ENCODE measurements at places on chromosomes 4 and X. TPM values are rescaled to one million over a fixed set of nuclear protein-coding genes. Genes with fewer than 3 reads are reported as not detected.

DNA sequence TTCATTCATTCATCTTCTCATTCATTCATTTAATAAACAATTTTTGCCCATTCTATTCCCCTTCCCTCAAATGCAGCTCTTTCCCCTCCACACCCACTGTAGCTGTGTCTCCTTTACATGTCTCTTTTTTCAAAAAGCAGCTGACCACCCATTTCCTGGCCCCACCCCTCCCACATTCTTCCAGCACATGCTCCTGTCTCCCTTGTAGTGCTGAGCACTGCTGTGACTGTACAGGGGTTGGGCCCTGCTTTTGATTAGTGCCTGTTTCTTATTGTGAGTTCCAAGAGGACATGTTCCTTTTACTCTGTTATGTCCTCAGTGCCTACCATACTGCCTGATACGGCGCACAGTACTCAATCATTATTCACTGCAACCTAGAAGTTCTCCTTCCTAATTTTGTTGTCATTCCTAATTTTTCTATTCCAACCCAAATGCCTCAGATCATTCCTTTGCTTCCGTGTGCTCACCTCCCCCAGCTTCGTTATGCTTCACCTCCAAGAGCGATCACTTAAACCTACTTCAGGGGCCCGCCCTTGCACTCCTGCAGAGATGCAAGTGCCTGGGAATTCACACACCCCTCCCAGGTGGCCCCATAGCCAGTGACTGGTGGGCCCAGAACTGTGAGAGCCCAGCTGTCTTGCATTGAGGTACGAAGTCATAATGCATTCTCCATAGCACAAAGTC is 152.2 kb downstream of the STK32B start:
- DNase-seq: no peak

- DNase-seq: no peak
These were observed 336.1 kb downstream of the GALNTL6 start for GRCh38 chr4:172149329-172149728.

GRCh38 chr4:104976262-104976661 is 170.4 kb upstream of the TET2 start:
- DNase-seq: no peak

DNA sequence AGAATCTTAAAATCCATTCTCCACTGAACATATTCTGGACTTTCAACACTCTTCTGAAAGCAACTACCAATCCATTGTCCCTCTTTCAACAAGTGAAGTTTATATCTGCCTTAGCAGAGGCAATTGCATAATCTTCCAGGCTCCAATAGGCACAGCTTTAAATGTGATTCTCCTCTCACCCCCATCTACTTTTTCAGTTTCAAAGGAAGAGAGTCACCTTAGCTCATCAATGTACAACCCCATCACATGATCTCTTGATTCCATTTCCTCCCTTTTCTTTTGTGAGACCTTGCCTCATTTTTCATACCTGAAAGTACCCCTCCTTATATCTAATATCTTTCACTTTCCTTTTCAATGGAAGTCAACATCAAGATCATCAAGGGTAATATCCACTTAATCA is 921.7 kb upstream of the EPHA5 start:
- no peak for DNase-seq

GRCh38 chr4:55117511-55117910 is 7.9 kb downstream of the KDR start:
- no peak for DNase-seq

GRCh38 chr4:3421470-3421869 is 20.3 kb upstream of the HGFAC start:
- no peak for DNase-seq

- DNase-seq: peak; percentile 57
These were observed 38.8 kb upstream of the STIM2 start for GRCh38 chr4:26821677-26822503.

The ARL9 gene
- 0.13 TPM for total RNA-seq

The EMCN gene
- total RNA-seq: 1.8 TPM

The TMSB15C gene
- total RNA-seq: 0.18 TPM

The MAGEC3 gene
- not detected for total RNA-seq
